NCI-H2081 (cell line): ENCODE measurements at places on chromosomes 13 and 19.

- no peak for DNase-seq
Observed at GRCh38 chr13:96519380-96519779, 429.5 kb downstream of the HS6ST3 start.

DNA sequence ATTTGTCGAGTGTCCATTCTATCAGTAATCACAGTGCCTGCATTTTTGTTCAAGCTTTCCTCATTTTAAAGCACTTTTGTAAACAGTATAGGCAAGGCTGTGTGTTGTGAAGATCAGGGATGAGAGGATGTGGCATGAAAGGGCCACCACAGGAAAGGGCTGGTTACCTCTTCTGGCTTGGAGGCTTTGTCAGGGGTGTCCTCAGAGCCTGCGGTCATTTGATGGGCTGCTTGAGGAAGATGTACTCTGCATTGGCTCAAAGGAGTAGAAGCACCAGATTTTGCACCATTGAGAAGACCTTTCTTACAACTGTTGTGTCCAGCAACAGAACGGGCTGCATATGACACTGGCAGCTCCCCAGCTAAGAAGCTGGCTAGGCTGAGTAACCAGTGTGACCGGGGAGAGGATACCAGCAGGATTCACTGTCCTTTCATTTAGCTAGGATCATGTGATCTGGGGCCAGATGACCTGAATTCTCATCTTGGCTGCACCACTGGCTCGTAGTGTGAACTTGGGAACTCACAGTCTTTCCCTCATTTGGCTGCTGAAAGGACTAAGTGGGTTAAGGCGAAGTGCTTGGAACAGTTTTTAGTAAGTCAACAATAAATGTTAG lies 380.2 kb downstream of the FGF9 start:
- no peak for DNase-seq

GRCh38 chr13:106503730-106504453 lies 31.6 kb downstream of the EFNB2 start:
- DNase-seq, result no peak

- DNase-seq, result no peak
Observed at GRCh38 chr13:22176968-22177520, 506.2 kb downstream of the FGF9 start.

DNA sequence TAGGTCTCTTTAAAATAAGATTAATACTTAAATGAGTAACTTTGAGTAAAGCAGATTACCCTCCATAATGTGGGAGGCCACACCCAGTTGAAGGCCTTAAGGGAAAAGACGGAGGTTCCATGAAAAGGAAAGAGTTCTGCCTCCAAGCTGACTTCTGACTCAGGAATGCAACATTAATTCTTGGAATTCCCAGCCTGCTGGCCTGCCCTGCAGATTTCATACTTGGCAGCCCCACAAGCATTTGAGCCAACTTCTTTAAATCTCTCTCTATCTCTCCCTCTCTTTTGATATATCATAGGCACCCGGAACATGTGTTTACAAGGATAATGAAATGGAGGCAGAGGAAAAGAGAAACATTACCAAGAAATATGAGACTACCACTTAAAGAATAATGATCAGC lies 902.3 kb upstream of the MIR17HG start:
- no peak for DNase-seq

GRCh38 chr13:110233181-110233950 lies 73.6 kb downstream of the COL4A1 start:
- DNase-seq, result no peak

DNA sequence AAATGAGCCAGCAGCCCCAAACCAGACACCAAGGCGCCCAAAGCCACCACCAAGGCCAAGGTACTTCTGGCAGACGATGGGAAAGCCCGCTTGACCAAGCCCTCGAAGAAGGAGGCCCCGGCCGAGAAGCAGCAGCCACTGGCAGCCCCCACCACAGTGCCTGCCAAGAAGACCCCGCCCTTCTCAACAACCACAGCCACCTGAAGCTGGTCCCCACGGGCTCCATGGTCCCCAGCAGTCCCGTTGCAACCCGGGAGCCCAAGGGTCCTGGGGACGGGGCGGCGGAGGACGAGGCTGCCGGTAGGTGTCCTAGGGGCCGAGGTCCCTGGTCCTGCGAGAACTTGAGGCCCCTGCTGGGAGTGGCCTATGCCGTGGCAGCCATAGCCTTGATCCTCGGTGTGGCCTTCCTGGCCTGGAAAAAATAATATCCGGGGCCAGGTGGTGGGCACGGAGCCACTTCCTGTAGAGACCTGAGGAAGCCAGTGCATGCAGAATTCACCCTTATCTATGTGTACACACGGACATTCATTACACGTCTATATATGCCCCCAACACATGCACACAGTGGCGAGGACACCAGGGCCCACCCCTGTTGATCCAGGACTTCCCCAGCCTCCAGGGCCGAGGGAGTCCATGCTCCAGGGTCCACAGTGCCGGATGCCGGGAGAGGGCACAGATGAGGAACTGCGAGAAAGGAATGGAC lies 13.8 kb downstream of the C1QTNF9 start:
- DNase-seq, result no peak

- no peak for DNase-seq
Observed at GRCh38 chr19:28134311-28134710, 1078.6 kb downstream of the UQCRFS1 start.

DNA sequence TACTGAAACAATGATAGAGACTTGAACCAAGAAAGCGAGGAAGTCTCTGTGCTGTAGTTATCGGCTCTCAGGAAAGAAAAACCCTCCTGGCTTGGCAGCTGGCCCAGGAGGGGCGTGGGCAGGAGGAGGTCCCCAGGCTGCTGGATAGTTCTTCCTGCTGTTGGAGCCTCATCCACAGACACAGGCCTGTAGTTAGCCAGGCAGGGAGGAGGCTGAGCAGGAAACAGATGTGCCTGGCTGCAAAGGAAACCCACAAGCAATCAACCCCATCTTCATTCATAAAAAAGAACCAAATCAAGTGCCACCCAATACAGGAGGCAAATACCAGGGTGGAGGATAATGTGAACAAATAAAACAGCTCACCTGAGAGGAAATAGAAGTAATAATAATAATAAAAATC lies 86.2 kb downstream of the IRS2 start:
- peak; percentile 80 for DNase-seq

DNA sequence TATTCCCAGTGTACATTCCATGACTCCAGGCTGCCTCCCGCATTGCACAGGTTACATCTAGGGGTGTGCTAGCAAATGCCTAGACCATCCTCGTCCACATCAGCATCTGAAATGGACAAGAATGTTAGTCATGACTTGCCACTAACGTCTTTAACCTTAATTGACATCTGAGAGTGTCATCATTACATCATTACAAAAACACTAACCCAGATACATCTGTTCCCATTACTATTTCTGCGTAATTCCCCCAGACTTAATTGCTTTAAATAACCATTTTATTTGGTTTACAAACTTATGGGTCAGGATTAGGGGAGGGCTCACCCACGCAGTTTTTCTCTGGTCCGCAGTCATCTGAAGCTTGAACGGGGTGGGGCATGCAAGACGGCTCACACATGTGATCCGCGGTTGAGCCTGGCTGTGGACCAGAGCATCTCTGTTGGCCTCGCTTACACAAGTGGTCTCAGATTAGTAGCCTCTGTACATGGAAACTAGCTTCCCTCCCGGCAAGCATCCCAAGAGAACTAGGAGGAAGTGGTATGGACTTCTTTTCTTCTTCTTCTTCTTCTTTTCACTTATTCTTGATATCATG lies 15.9 kb downstream of the KL start:
- DNase-seq, result no peak

DNA sequence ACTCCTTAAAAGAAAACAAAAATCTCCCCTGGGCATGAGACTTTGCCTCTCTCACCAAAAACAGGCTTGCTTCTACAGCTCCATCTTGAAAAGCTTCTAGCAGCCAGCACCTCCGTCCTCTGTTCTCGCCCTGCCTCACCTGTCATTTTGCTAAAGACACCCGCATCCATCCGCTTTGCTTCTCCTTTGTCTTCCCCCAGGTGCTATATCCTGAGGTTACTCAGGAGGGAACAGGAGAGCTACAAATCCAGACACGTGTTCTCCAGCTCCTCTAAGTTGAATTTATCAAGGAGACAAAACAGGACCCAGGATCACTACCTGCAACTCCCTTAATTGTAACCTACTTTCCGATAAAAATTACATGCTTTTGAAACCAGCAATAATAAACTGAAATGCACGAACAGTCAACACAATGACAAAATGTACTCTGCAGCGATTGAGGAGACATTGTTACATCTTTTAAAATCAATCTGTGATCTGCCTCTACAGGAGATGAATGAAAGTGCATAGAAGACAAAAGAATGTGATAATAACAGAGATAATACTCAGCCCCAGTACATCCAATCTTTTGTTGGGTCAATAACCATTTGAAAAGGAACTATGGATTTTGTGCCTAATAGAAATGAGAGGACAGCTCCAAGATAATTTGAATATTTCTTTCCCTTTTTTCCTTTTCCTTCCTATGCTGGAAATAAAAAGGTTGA lies 221.2 kb downstream of the DCLK1 start:
- DNase-seq, result peak; percentile 16

DNA sequence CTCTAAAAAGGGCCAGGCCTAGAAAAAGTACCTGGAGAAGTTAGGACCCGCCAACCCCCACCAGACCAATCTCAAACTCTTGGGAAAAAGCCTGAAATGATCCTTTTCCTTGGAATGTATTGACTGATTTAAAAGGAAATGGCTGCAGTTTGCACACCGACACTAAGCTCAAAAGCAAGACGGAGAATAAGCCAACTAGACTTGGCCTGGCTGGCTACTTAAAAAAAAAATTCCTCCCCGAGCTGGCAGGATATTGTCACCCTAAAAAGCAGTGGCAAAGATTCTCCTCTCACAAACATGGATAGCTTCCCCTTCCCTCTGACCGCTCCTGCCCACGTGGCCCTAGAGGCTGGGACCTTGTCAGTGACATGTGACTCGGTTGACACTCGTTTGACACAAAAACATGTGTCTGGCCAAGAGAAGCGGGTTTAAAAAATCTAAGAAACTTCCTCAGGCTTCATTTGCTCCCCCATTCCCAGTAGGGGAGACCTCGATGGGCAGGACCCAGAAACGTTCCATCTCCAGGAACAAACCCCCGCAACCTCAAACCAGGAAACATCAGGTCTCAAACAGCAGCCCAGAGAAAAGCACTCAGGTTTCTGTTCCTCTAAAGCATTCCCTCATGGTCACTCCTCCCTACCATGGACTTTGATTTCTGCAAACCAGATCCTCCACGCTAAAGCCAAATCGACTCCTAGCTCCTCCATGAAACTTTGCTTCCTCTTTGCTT lies 1.3 kb downstream of the RFX1 start:
- no peak for DNase-seq

- DNase-seq, result no peak
Observed at GRCh38 chr13:45521297-45521696, 56.6 kb downstream of the COG3 start.

DNA sequence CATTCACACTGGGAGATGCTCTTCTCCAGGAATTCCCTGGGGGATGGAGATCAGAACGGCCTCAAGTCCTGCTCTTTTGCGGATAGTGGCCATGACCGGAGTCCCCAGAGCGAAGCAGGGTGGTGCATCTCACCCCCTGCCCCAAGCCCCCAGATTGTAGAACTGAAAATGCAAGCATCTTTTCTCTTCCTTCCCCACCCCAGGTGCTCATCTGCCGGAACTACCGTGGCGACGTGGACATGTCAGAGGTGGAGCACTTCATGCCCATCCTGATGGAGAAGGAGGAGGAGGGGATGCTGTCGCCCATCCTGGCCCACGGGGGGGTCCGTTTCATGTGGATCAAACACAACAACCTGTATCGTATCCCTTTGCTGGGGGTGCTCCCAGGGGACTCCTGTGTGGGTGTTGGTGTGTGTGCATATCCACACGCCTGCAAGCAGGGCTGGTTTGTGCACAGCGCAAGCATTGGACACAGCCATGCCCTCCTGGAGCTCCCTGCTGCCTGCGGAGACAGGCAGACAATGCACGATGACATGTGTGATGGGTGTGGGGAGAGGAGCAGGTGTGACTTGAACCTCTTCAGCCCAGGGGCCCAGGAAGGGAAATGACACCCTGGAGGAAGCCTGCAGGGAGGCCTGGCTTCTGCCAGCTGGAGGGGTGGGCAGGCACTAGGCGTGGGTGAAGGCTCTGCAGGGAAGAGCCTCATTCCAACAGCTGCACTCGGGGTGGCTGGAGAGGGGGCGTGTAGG lies 5.7 kb downstream of the AP1M1 start:
- DNase-seq, result peak; percentile 12

GRCh38 chr13:45340422-45341033 lies 455 bp downstream of the TPT1 start:
- DNase-seq, result peak; percentile 78

GRCh38 chr19:15108145-15108844 lies 1.1 kb downstream of the SYDE1 start:
- DNase-seq, result no peak

GRCh38 chr19:48415395-48415794 lies 21.9 kb downstream of the GRIN2D start:
- DNase-seq, result no peak

- DNase-seq, result no peak
Observed at GRCh38 chr13:36973621-36974295, 25.4 kb downstream of the ALG5 start.

DNA sequence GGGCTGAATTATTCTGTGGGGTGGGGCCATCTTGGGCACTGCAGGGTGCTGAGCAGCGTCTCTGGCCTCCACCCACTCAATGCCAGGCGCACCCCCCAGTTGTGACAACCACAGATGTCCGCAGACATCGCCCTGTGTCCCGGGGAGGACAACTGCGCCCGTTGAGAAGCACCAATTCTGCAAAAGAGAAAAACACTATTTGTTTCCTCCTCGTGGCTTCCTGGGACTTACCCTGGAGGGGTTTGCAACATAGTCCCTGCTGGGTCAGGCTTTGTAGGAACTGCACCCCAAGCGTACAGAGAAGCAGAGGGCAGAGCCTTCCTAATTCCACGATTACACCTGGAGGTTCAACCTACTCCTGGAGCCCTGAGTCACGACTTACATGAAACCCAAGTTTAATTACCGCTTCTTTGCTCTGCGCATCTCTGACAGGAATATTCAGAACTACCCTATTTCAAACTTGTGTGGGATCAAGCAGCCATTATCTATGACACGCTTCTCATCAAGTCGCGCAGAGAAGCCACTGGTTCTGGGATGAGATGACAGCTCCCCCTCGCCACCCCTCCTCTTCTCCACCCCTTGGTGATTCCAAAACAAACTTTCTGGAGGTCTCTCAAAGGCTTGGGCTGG lies 11.1 kb upstream of the SLC39A3 start:
- no peak for DNase-seq
